ENCODE measurements at places on chromosomes 2 and 18.

- DNase-seq: peak; percentile 16
Measured at GRCh38 chr2:41782306-41783158, 265.3 kb upstream of the PKDCC start.

- peak; percentile 87 for DNase-seq
Measured at GRCh38 chr18:8948471-8949149, 153.9 kb upstream of the NDUFV2 start.

DNA sequence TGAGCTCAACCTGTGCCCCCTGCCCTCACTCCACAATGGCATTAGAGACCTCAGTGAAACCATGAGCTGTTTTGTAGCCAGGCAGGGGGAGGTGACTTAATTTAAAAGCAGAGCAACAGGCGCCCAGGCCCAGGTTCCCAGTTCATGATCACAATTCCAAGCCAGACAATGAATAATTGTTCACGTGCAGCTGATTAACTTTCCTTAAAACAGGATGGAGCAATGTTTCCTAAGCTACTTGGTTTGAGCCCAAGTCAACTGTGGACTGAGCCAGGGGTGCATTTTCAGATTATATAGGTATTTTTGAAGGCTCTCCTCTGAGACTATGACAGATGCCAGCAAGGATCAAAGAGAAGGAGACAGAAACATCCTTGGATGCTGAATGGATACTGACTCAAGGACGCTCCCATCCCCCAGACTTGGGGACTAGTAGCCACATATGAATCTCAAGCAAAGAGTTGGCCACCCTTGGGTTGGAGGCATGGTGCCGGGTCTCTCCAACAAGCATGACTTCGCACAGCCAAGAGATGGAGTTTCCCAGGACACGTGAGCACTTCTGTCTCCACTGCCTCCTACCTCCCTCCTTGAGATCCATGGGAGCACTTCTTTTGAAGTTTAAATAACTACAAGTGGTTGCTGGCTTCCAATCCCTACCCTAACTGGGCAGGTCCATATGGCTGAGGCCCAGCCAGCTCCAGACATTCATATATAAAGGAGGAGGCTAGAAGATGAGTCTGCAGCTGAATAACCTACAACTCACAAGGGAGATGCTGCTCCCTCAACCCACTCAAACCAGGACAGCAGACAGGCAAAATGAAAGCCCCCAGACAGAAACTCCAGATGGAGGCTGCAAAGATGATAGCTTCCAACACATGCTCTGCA, 12.7 kb downstream of the SMAD7 start:
- no peak for DNase-seq

DNA sequence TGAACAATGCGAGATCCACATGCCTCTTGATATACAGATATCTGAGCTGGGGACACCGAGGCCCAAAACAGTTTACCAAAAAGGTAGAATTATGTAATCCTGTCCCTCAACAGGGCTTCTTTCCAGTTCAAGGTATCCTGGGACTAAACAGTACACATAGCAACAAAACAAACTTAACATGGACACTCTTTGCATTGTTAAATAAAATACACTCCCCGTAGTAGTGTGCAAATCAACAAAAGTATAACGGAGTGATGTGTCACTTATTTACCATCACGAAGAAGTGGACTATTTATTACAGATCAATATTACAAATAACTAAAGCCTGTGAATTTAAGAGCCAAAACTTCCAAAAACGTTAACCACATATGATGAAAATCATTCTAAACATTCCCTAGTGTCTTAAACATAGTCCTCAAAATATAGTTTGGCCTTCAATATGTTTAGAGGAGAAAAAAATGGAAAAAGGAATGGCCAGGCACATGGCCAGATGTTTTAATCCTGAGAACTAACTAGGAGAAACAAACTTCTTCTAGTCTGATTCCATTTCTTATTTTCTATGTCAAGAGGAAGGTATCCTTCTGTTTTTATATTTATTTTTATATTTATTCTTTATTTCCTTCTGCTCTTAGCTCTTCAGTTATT, 377.5 kb downstream of the OSR1 start:
- DNase-seq: no peak

GRCh38 chr2:52918551-52918950, 849.1 kb upstream of the CHAC2 start:
- DNase-seq: peak; percentile 73

DNA sequence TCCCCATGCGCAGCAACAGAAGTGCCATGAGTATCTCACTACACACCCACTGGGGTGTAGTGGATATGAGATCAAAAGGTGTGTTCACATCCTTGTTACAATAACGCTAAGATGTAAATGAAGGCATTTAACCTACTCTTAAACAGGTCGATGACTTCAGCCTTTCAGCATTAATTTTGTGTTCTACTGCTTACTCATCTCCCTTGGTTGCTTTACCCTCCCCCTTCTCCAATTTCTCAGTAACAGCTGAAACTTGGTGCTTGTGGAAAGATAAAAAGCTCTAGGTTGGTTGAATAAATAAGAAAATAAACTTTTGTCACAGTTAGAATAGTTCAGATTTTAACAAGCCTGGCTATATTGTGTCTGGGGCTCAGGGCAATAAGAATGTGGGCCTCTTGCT, 147.5 kb upstream of the SESTD1 start:
- DNase-seq: peak; percentile 4

All from amniotic epithelial cell (primary cell).